Breast epithelium (tissue), 4 donors: ENCODE measurements at places on chromosomes 11 and 22. TPM values are rescaled to one million over a fixed set of nuclear protein-coding genes. Genes with fewer than 3 reads are reported as not detected.

- no peaks in the 10 kb centered on the region for H3K36me3 ChIP-seq
- no peak overlapping the region for H3K4me3 ChIP-seq
- no peaks in the 10 kb centered on the region for H3K27me3 ChIP-seq
- no peak for DNase-seq
Measured at GRCh38 chr11:101718402-101718801, 134.6 kb upstream of the TRPC6 start.

OR2AG2 gene
- 3.6 TPM for total RNA-seq

DNA sequence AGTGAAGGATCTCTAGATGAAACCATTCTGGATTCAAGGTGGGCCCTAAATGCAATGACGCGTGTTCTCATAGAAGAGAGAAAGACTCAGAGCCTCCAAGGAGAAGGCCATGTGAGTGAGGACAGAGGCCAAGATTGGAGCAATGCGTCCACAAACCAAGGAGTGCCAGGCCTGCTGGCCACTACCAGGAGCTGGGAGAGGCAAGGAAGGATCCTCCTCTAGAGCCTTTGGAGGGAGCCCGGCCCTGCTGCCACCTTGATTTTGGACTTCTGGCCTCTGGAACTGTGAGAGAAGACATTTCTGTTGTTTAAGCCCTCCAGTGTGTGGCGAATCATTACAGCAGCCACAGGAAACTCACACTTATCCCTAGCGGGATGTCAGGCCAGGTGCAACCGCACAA is 52.7 kb upstream of the SHANK2 start:
- no peaks in the 10 kb centered on the region for H3K4me1 ChIP-seq
- no peaks in the 10 kb centered on the region for H3K36me3 ChIP-seq
- H3K27me3 ChIP-seq: no peaks in the 10 kb centered on the region
- peak; percentile 4 for DNase-seq
- H3K27ac ChIP-seq: no peak overlapping the region
- no peak overlapping the region for H3K4me3 ChIP-seq

IGLL1 gene
- total RNA-seq: not detected

ADAMTS8 gene
- 2.0 TPM for total RNA-seq

DNA sequence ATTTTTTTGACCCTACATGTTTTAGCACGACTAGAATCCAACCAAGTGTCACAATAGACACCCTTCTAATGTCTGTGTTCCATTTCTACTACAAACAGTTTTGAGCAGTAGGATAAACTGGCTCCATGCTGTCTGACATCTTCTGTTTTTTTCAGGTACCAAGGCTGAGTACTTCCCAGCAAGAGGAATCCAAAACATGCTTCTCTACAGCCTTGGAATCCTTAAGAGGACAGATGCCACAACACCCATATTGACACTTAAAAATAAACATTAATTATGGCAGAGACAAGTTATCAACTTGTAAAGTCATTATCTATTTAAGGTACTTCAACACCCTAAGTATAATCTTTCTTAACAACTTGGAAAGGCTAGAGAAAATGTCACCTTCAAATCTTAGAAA is 54.2 kb downstream of the LGR4 start:
- no peak for DNase-seq
- H3K4me1 ChIP-seq: peaks cover 3% of the 10 kb centered on the region
- H3K4me3 ChIP-seq: no peak overlapping the region
- H3K27me3 ChIP-seq: no peaks in the 10 kb centered on the region

DNA sequence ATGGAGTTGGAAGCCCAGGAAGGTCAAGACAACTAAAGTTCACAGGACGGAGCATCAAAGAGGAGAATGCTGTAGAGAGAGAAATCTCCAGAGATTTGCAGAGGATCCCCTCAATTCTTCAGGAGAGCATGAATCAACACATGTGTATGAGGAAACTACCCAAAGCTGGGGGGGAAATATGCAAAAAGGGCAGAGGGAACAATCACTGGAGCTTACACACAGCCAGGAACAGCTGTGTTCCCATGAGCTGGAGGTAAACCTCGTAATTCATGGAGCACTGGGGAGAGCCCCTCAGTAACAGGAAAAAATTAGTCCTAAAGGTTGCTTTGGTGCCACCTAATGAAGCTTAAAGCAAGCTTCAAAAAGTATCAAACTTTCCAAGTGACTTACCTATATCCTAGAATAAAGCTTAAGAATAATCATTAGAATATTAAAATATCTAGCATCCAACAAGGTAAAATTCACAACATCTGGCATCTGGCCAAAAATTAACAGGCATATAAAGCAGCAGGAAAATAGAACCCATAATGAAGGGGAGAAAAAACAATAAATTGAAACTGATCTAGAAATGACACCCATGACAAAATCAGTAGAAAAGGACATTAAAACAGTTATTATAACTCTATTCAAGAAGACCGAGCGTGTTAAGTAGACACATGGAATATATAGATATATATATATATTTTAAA is 134.2 kb downstream of the STK33 start:
- H3K36me3 ChIP-seq: no peaks in the 10 kb centered on the region
- no peaks in the 10 kb centered on the region for H3K27me3 ChIP-seq
- no peaks in the 10 kb centered on the region for H3K4me1 ChIP-seq
- DNase-seq: no peak
- no peak overlapping the region for H3K27ac ChIP-seq

GLYATL1 gene
- total RNA-seq: not detected

DNA sequence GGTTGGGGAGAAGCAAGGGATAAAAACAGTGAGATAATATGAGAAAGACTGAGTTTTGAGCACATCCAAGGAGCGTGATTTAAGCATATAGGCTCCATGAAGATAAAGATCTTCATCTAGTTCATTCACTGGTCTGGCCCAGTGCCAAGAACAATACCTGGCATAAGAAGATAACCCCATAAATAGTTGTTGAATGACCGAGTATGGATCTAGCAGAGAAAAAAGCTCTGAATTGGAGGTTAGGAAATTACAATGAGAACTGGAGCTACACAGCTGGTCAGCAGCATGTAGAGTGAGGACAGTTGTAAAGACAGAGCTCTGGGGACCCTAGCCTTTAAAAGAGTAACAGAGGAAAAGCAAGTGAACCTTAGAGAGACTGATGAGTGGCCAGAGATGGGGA is 33.0 kb upstream of the PAK1 start:
- no peaks in the 10 kb centered on the region for H3K36me3 ChIP-seq
- no peak overlapping the region for H3K27ac ChIP-seq
- DNase-seq: no peak
- no peak overlapping the region for H3K4me3 ChIP-seq
- no peaks in the 10 kb centered on the region for H3K4me1 ChIP-seq
- H3K27me3 ChIP-seq: no peaks in the 10 kb centered on the region

RIBC2 gene
- total RNA-seq: 1.3 TPM

SMTN gene
- total RNA-seq: 41.6 TPM

RCOR2 gene
- 0.29 TPM for total RNA-seq

DNA sequence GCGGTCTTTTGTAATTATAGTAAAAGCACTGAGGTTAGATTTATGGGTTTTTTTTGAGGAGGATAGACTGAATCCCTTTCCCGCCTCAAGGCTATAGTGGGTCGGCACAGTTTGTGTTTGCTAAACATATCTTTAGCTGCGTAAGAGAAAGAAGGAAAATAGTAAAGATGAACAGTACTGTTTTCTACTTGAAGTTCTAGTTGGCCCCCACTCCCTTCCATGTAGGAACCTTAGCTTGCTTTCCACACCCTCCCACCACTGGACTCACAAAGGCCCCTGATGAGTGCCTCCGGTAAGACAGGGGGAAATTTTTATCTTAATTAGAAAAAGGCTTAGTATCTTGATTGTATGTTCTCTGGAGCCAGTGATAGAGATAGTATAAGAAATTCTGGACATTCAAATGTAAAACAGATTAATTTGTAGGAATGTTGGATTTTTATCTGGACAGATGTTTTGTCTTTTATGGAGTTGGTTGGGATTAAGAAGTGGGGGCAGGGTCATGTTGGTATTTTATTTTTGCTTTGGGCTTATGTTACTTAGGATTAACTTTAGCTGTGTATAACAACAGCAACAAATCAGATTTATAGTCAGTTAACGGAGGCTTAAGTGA is 49.4 kb downstream of the PTPRJ start:
- no peak for DNase-seq
- no peaks in the 10 kb centered on the region for H3K27me3 ChIP-seq
- H3K4me3 ChIP-seq: no peak overlapping the region
- no peaks in the 10 kb centered on the region for H3K36me3 ChIP-seq

HPX gene
- total RNA-seq: 0.96 TPM

DNA sequence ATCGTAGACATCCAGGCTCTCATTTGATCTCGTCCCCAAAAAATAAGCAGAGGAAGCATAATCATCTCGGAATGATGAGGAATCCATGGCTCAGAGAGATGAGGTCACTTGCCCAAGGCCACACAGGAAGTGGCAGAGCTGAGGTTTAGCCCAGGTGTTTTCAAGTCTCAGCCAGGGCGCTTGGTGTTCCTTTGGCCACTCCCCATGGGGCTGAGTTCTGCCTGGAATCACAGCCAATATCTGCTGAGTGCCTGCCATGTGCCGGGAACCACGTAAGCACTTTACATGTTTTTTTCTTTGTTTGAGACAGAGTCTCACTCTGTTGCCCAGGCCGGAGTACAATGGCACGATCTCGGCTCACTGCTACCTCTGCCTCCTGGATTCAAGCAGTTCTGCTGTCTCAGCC is 29.5 kb upstream of the MYH9 start:
- H3K4me3 ChIP-seq: no peak overlapping the region
- H3K27me3 ChIP-seq: no peaks in the 10 kb centered on the region
- peaks cover 5% of the 10 kb centered on the region for H3K4me1 ChIP-seq
- no peaks in the 10 kb centered on the region for H3K36me3 ChIP-seq

- H3K4me1 ChIP-seq: no peaks in the 10 kb centered on the region
- no peak overlapping the region for H3K27ac ChIP-seq
- no peak for DNase-seq
- H3K4me3 ChIP-seq: no peak overlapping the region
- no peaks in the 10 kb centered on the region for H3K27me3 ChIP-seq
Measured at GRCh38 chr11:36565031-36565610, 2.7 kb upstream of the RAG1 start.

- DNase-seq: no peak
- H3K4me1 ChIP-seq: peaks cover 9% of the 10 kb centered on the region
- no peaks in the 10 kb centered on the region for H3K27me3 ChIP-seq
- no peak overlapping the region for H3K4me3 ChIP-seq
Measured at GRCh38 chr22:25621986-25622385, 57.5 kb downstream of the GRK3 start.

- DNase-seq: no peak
- H3K27me3 ChIP-seq: no peaks in the 10 kb centered on the region
- H3K27ac ChIP-seq: no peak overlapping the region
- H3K4me1 ChIP-seq: no peaks in the 10 kb centered on the region
Measured at GRCh38 chr11:78711735-78712134, 137.1 kb upstream of the NARS2 start.

GRCh38 chr11:9688716-9689511 is 25.0 kb downstream of the SWAP70 start:
- no peak for DNase-seq
- H3K27ac ChIP-seq: peak overlapping the region; percentile 88
- H3K36me3 ChIP-seq: no peaks in the 10 kb centered on the region
- no peaks in the 10 kb centered on the region for H3K4me1 ChIP-seq

OR51B5 gene
- 1.0 TPM for total RNA-seq

DNA sequence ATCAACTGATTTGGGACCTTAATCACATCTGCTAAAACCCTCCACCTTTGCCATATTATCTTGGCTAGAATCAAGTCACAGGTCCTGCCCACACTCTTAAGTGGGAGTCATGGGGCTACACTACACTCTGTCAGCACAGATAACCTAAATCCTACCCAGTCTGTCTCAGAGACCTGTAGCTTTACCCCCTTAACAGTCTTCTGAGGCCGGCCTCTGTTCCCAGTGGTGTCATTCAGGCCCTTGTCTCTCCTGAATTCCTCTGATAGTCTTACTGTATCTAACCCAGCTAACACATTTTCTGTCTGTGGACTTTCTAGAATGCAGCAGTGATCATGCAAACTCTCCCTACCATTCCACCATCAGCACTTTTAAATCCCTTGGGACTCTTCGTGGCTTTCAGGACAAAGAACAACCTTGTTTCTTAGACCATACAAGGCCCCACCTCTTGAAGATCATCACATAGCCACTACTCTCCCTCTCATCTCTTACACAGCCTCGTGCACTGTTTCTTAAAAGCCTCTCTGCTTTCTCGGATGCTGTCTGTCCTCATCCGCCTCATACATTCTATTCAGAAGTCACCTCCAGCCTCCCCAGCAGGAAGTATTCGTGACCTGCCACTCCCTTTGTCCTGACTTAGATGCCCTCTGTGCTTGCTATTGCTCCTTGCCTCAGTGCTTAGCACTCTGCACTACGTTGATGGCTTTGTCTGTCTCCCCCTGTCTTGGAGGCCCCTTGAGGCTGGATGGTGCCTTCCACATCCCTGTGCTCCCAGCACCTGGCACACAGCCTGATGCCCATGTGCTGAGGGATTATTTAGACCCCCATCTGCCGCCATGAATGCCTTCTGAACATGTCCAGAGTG is 57.9 kb downstream of the PANX1 start:
- H3K4me1 ChIP-seq: peaks cover 5% of the 10 kb centered on the region
- no peak for DNase-seq
- no peaks in the 10 kb centered on the region for H3K36me3 ChIP-seq
- H3K27me3 ChIP-seq: no peaks in the 10 kb centered on the region
- no peak overlapping the region for H3K4me3 ChIP-seq
- H3K27ac ChIP-seq: no peak overlapping the region

GRCh38 chr22:46290121-46290842 is 6.4 kb upstream of the GTSE1 start:
- peaks cover 11% of the 10 kb centered on the region for H3K36me3 ChIP-seq
- no peak for DNase-seq
- no peaks in the 10 kb centered on the region for H3K27me3 ChIP-seq
- H3K27ac ChIP-seq: no peak overlapping the region

DNA sequence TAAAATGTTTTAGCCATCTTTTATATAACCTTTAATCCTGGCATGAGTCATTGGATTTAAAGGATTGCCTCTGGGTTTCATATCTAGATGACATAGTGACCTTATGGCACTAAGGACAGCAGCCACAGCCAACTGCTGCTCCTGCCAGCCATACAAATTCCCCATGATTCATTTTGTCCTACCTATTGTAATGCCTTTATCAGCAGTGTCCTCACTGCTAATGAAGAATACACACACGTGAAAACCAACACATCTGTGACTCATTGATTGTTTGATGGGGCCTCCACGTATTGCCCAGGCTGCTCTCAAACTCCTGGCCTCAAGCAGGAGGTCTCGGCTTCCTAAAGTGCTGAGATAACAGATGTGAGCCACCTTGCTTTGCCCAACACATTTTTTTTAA is 1.8 kb downstream of the LDHAL6A start:
- no peaks in the 10 kb centered on the region for H3K36me3 ChIP-seq
- no peak for DNase-seq
- no peak overlapping the region for H3K27ac ChIP-seq
- H3K27me3 ChIP-seq: no peaks in the 10 kb centered on the region
- H3K4me3 ChIP-seq: no peak overlapping the region
- no peaks in the 10 kb centered on the region for H3K4me1 ChIP-seq

DNA sequence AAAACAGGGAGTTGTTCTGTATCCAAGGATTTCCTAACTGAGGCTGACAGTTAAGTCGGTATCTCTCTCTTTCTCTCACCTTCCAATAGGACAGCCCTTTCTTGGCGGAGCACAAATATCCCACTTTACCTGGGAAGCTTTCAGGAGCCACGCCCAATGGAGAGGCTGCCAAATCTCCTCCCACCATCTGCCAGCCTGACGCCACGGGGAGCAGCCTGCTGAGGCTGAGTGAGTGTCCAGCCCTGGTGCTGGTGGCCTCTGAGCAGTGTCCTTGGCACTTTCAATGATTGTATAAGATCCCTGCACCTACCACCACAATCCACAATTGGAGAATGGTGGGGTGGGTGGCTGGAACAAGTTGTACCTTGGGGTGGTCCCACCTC is 33.7 kb downstream of the CYB5R2 start:
- H3K4me1 ChIP-seq: no peaks in the 10 kb centered on the region
- H3K36me3 ChIP-seq: peaks cover 9% of the 10 kb centered on the region
- peak overlapping the region; percentile 54 for H3K27ac ChIP-seq
- no peak for DNase-seq
- no peaks in the 10 kb centered on the region for H3K27me3 ChIP-seq
